ENCODE measurements at places on chromosomes 3 and 15.

DNA sequence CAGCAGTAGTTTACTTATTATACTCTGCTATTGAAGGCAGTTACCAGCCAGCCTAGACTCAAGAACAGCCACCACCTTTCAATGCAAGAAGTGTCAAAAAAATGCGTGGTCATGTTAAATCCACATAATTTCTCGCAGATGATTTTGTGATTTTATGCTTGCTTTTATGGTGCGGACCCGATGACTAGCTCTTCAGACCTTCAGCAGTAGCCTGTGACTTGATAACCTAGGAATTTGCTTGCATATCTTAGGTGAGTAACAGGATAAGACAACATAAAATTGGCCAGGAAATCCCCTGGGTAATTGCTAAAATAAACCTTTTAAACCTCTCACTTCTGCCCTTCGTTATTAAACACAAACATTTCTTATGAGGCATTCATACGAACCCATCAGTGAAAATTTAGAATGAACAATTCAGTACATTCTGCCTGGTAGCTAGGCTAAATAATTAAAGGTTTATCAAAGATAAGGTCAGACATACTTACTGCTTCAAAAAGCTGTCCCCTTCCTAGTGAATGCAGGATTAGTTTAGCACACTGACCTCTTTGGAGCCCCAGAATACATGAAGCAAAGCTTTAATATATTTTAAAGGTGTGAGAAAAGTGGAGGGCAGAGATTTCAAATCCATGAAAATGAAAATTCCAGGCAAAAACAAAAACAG lies 798.8 kb downstream of the OTOL1 start:
- DNase-seq = peak; percentile 66

DNA sequence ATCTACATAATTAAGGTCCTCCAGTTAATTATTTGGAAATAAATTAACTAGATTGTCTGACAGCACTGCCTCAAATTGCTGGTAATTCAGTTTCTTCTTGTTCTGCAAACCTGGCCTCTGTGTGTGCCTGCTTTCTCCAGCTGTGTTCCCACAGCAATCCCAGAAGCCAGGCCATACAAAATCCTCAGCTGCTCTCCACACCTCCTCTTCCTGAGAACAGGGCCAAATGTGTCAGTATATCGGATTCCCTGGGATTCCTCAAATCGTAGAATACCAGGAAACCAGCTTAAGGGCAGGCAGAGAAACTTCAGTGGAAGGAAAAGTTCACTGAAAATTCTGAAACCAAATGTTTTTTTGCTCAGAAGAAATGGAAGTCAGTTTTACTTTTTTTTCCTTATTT lies 261.4 kb downstream of the ZMAT3 start:
- no peak for DNase-seq

DNA sequence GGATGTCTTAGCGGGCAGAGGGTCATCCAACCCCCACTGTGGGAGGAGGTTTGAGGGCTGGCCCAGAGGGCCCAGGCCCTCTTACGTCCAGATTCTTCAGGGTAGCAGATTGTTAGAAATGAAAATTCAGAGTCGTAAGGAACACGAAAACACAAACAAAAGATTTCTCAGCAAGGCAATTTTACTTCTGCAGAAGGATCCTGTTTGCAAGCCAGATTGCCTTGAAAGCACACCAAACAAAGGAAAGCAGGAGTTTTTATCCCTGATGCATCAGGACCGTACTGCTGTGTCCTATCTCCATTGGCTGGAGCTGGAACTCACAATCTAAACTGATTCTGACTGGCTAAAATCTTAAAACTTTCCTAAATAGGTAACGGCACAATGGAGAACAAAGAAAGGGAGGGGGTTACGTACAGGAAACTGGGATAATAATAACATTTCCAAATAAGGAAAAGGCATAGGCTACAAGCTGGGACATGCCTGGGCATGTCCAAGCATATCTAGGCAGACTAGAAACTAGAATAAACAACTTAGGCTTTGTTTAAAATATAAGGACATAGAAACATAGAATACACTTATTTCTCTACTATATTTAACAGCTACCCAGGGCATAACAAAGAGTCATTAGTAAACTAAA lies 97.3 kb upstream of the C2CD4B start:
- DNase-seq = no peak

DNA sequence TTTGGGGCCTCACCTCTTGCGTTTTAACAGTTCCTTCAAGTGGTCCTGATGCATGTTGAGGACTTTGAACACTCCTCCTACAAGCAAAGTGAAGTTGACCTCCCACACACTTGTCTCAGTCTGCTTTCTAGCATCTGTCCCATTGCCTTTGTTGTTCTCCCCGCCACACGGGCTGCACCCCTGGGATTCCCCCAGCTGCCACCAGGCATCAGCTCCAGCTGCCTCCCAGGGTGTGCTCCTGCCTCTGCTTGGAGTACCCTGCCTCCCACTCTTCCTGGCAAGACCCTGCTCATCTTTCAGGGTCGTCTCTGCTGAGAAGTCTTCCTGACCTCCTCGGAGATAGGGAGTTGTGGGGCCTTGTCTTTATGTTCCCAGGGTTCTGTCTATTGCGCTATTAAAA lies 52.2 kb downstream of the IGF1R start:
- DNase-seq = no peak

GRCh38 chr3:182729903-182730674 lies 63.2 kb upstream of the ATP11B start:
- DNase-seq = no peak

- no peak for DNase-seq
Measured at GRCh38 chr15:62515696-62516395, 350.8 kb upstream of the C2CD4B start.

DNA sequence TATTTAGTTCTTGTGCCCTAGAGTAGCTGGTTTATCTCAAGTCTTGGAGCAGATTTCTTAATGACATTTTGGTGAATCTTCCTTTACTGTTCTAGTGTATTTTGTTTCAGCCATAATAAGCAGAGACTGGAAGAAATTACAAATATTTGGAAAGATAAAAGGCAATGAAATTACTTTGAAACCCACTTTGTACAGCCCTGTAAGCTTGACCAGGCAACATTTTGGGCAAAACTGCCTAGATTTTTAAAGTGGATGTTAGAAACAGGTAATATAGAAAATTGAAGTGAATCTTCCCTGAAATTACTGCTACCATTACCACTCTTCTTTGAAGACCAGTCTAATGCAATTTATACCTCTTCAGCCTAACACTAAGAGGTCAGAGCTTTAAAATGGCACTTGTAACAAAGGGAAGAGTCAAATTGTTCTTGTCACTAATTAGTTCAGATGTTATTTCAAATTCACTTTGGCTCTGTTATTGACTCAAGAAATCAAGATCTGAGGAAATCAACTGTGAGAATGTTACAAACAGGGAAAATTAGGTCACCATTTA lies 589.4 kb downstream of the NLGN1 start:
- DNase-seq = no peak

- DNase-seq = no peak
Measured at GRCh38 chr3:59908280-59908679, 858.5 kb upstream of the CFAP20DC start.

DNA sequence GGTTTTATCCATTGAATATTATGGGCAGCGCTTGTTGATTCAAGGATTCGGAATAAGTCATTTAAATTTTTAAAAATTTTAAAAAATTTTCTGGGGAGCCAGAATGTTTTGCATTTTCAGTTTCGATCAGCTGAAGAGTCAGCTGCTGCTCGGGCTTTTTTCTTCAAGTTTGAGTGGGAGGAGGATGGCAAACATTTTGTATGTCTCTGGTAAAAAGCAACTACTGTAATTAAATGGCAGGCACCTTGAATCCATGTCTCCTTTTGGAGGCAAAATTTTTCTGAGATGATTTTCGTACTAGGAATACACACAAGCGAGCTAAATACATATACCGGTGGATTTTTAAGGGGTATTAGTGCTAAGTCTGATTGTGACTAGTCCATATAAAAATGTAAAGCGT lies 612 bp downstream of the C3orf38 start:
- no peak for DNase-seq

Data from fibroblast of gingiva (primary cell).